ENCODE measurements at places on chromosomes 16 and 17.

DNA sequence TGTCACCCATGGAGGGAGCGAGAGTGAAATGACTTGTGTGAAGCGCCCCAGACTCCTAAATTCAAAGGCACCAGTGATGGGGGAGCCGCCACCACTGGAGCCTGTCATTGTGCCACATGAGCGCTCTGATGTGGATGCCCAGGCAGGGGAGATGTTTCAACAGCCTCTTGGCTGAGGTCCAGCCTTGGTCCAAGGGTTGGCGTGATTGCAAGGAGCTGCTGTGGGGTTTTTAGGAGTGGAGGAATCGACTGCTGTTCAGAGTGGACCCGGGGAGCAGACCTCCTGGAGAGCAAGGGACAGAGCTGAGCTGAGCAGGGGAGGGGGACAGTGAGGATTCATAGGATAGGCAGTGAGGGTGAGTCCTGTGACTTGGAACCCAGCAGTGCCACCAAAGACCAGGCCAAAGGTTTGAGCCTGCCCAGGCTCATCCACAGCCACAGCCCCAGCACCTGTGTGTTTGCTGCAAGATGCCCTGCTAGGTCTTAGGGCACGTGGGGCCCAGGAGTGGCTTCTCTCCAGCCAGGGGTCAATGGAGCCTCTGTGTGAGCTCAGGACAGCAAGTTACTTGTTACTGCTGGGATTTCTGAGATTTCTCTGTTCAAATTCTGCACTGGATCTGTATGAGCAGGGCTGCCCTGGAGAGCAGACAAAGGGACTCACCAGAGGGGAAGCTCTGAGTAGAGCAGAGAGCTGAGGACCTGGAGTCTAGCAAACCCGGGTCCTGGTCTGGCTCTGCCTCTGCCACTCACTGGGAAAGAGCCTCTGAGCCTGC is 20.3 kb downstream of the RHBDL3 start:
- no peak for DNase-seq

DNA sequence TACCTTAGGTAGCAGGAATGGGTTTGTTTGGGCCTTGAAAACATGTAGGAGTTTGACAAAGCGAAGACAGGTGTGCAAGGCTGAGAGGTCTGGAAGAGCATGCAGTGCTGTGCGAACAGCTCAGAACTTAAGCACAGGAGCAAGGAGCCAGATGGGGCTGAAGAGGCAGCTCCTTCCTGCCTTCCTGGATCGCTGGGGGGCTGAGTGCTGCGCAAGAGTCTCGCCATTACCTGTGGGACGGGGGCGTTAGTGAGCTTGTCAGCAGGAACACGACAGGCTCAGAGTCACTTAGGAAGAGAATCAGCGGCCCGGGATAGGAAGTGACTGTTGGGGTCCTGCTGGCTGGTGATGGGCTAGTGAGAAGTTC is 464 bp upstream of the MRM1 start:
- no peak for DNase-seq

GRCh38 chr16:4309833-4310266 is 6.0 kb upstream of the GLIS2 start:
- DNase-seq, result no peak

- DNase-seq, result no peak
Measured at GRCh38 chr17:68835071-68835470, 120.1 kb downstream of the ABCA8 start.

GRCh38 chr17:69760562-69760961 is 314.5 kb upstream of the KCNJ16 start:
- no peak for DNase-seq

- no peak for DNase-seq
Measured at GRCh38 chr16:89920723-89921122, 2.1 kb downstream of the MC1R start.

DNA sequence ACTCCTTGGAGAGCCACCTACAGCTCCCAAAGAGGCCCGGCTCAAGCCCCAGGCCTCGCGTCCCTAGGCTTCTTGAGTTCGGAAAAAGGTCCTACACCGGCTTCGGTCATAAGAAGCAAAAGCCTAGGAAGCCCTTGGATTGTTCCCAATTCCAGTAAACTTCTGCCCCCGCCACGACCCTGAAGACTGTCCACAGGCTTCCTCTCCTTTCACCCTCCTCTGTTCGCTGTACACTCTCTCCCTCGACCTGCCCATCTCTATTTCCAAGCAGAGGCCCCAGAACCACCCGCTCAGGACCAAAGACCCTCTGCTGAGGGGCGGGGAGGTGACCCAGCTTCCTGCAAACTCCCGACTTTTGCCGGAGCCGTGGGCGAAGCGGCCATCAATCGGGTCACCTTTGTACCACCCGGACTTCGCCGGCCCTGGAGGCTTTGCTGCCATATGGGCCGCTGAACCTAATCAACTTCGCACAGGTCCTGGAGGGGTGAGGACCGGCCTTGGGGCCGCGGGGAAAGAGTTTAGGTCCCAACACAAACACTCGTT is 2.7 kb downstream of the HOXB2 start:
- DNase-seq, result no peak

DNA sequence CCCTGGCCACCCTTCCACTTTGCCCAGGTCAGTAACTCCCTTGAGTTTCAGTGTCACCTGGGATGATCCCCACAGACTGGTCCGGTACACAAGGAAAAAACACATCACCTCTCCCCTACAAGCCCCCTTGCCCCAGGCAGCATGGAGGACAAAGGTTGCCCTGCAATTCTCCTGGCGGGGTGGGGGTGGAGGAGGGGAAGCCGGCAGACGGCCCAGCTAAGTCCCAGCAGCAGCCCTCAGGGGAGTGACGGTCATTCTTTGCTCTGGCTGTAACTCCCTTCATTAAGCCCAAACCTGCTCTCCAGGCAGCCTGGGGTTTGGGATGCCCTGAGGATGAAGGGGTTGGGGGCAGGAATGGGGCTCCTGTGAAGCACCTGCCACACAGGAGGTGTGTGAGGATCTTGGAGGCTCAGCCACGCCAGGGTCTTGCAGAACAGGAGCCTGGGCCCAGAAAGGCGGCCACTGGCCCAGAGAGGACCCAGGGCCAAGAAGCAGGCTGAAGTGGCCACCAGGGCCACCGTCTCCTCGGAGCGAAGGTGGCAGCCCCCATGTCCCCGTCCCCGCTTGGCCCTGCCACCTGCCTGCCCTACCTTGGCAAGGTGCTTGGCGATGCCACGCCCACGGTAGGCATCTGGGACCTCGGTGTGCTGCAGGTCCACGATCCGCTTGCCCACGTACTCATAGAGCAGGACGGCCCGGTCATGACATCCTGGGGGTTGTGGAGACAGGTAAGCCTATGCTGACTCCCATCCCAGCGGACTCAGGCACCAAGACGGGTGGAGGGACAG is 9.5 kb downstream of the NATD1 start:
- no peak for DNase-seq

GRCh38 chr16:57889960-57890751 is 80.8 kb downstream of the CNGB1 start:
- no peak for DNase-seq

- DNase-seq, result no peak
Measured at GRCh38 chr16:57865746-57866528, 63.6 kb upstream of the KIFC3 start.

- DNase-seq, result no peak
Measured at GRCh38 chr16:6335072-6335471, 997.6 kb upstream of the RBFOX1 start.

Measured in NCI-H1436 treated with DMSO at 0.1 percent for 48 hours (cell line).